ENCODE measurements at places on chromosomes 4 and X. TPM values are rescaled to one million over a fixed set of nuclear protein-coding genes. Genes with fewer than 3 reads are reported as not detected.
A peak's percentile ranks its signal among the peaks of the same experiment; 100 is the strongest.

DNA sequence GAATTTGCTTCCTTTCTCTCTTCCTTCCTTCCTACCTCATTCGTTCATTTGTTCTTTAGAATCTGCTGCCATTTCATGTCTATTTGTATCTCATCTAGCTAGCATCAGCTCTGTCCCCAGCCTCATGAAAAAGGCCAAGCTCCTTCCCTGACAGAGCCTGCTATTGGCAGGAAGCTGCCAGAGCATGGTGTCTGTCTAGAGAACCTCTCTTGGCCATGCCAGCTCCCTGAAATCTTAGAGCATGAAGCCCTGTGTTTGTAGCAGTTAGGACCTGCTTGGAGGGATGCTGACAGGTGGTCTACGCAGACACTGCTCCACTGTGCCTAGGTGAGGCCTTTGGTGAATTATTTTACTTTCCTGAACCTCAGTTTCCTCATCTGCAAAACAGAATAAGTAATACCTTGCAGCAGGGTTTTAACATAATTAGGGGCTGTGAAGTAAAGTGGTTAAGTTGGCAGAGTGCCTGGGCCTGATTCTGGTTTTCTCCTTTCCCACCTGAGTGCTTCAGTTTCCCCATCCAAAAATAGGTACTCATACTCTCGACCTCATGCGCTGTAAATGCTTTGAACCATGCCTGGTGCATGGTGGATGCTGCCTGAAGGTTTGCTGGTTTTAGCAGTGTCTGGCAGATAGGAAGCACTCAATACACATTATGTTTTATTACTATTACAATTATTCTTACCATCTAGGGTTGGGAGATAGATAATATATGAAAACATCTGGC is 4.7 kb downstream of the PTTG2 start:
- no peak for DNase-seq

DNA sequence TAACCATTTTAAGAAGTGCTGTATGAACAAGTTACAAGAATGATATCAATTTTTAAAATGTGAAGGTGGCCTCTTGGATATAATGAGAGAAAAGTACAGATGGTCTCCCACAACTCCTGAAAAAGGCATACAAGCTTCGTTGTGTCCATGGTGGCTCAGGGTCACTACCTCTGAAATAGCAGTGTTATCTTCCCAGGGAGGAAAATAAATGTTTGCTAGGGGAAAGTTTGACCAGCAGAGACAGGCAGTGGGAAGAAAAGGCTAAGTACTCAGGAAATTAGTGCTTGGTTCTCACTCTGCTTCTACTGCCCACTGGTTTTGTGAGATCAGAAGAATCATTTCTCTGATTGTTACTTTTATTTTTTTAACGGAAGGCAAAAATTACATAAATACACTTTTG is 39.4 kb downstream of the PPP1R2C start:
- no peak for DNase-seq

Gene NCAPG
- polyA plus RNA-seq: 19.7 TPM

GRCh38 chr4:16225167-16225862 is 956 bp downstream of the TAPT1 start:
- DNase-seq: peak; percentile 34

Gene EFHC2
- 0.18 TPM for polyA plus RNA-seq

GRCh38 chr4:62835631-62836030 is 1573.6 kb downstream of the TECRL start:
- no peak for DNase-seq

Gene HPGDS
- polyA plus RNA-seq: 8.7 TPM

Gene SHISA3
- polyA plus RNA-seq: 7.9 TPM

Gene CXCL8
- polyA plus RNA-seq: 11.9 TPM

GRCh38 chrX:115449742-115450141 is 111.2 kb upstream of the PLS3 start:
- DNase-seq: peak; percentile 34

GRCh38 chrX:46634577-46634976 is 61.0 kb downstream of the CHST7 start:
- no peak for DNase-seq

Gene CSAG3
- not detected for polyA plus RNA-seq

Gene TMEM150C
- polyA plus RNA-seq: 2.1 TPM

Gene GYG2
- 2.3 TPM for polyA plus RNA-seq

DNA sequence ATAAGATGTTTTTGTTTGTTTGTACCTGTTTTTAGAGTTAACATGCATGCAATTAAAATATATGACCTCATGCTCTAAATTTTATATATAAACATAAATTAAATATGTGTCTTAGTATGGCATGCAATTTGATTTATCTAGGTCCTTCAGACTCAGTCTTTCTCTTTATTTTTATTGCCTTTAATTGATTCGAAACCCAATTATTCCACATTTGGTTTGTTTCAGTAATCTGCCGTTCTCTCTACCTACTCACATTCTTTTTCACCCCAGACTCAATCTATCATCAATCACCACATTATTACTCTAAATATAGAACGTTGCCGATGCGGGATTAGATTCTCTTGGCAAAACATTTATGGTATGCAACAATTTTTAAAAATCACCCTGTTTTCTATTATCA is 1492.8 kb downstream of the RAPGEF2 start:
- DNase-seq: no peak

Gene PRR32
- polyA plus RNA-seq: 155 TPM

- DNase-seq: no peak
Observed at GRCh38 chr4:155694100-155694785, 27.6 kb downstream of the GUCY1A1 start.

Gene TAF7L
- 0.14 TPM for polyA plus RNA-seq

Gene STAP1
- polyA plus RNA-seq: 0.40 TPM

DNA sequence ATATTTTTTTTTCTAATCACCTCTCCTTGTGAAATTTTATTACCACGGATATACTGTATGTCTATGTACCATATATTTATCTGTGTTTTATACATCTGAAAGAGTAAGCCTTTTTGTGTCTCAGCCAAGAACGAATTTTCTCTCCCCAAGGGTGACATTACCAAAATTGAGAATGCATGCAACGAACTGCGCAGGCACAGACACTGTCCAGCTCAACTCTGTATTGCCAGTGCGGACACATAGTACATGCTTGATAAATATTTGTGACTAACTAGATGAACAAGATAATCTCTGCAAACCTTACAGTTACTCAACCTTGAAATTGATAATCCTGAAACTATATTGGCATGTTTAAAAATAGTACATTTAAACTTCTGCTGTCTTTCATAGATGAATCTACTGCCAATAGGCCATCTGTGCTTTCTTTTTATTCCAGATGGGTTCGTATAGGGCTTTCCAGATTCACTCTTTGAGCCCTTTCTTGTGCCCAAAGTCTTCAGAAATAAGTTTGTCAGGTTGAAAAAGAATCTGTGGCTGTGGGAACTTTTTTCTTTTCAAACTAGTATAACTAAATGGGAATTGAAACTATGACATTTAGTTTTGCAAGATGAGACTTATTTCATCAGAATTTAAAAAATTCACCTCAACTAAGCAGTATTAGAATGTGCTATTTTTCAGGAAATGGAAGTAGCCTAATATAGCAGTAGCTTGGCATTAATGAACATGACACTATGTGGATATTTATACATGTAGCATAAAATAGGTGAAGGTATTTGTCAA is 38.9 kb downstream of the DTHD1 start:
- peak; percentile 30 for DNase-seq

- DNase-seq: peak; percentile 75
Observed at GRCh38 chr4:16083241-16084191, at the start of gene PROM1. Gene PROM1, minus strand, starts transcription at chr4:16084023. Its CDS starts 8,117 bp downstream, at chr4:16075906.

GRCh38 chrX:40581336-40581920 is 658 bp downstream of the ATP6AP2 start:
- DNase-seq: no peak

Gene LPAR4
- 35.4 TPM for polyA plus RNA-seq

DNA sequence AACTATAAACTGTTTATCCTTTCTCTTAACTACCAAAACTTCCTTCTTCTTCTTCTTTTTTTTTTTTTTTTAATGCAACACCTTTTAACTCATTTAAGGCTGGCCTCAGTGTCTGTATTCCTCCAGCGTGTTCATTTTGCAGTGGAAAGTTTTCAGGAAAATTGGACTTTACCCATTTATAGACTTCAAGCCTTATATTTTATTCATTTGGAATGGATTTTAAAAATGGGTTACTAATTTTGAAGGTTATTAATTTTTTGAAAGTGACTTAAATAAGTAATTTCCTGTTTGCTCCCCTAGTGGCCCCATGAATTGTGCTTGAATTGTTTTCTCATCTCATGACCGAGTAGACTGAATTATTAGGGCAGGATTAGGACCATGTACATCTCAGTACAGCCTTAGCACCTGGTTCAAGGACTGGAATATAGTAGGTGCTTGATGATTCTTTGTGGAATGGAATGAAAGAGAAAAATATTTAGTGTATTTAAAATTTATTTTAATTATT is 282.7 kb downstream of the ANKRD50 start:
- no peak for DNase-seq

Gene PASD1
- polyA plus RNA-seq: not detected

Gene POU3F4
- not detected for polyA plus RNA-seq

Gene FAM156B
- polyA plus RNA-seq: 16.5 TPM

- no peak for DNase-seq
Observed at GRCh38 chr4:184356366-184356765, 118.0 kb downstream of the IRF2 start.

Gene POU4F2
- not detected for polyA plus RNA-seq

Gene LRRC66
- 0.82 TPM for polyA plus RNA-seq

Gene HSFX1
- 2.0 TPM for polyA plus RNA-seq

DNA sequence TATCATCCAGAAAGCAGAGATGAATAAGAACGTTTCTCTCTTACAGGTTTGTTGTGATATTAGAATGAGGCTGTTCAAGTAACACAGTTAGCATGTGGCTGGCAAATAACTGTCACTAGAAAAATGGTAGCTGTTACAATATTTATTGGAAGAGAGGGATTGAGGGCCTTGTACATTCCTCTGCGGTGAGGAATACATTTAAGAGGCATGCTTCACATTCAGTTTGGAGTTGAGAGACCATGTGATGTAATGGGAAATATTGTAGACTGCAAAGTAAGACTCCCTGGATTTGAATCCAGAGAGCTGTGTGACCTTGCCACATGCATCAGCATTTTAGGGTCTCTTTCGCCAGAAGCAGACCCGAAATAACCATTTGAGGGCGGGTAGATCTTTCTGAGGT is 104.8 kb upstream of the KIT start:
- no peak for DNase-seq

GRCh38 chr4:184722798-184723197 is 11.1 kb downstream of the CENPU start:
- DNase-seq: no peak

Gene ZCCHC13
- polyA plus RNA-seq: not detected

DNA sequence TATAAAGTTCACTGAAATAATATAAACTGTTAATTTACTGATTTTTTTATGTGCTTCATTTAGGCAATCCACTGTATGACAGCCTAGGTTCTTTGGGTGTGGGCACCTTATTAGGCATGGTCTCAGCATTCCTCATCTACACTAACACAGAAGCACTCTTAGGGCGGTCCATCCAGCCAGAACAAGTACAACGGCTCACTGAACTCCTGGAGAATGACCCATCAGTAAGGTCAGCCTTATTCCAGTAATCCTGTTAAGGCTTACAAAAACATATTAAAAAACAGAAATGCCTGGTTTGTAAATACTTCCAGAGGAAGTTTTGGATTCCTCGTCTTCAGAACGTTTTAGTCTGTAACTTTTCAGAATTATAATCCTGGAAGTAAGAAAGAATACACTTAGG is 80.1 kb downstream of the SLC30A9 start:
- no peak for DNase-seq

Gene FANCB
- 2.8 TPM for polyA plus RNA-seq

- no peak for DNase-seq
Observed at GRCh38 chr4:114132830-114133229, 153.4 kb upstream of the ARSJ start.

- DNase-seq: no peak
Observed at GRCh38 chr4:108210989-108211835, 42.5 kb upstream of the LEF1 start.

GRCh38 chr4:74661427-74662201 is 132.7 kb downstream of the BTC start:
- DNase-seq: no peak

GRCh38 chrX:36218801-36219200 is 299.3 kb downstream of the CFAP47 start:
- no peak for DNase-seq

DNA sequence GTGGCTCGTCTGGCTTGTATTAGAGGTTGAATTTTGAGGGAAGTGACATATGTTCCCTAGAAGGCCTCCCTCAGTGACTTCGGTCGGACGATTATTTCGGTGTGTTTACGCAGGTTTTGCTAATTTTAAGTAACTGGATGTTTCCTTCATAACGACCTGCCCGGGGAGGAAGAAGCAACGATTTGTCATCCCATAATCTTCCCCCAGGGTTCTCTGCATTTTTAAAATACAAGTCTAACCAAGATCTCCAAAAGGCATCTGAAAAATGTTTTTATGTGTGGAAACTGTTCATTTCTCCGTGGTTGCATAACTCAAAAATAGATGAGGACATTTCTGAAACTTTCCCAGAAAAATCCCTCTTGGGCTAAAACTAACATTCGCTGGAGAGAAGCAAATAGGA is 195.4 kb downstream of the SHOX start:
- DNase-seq: peak; percentile 79

DNA sequence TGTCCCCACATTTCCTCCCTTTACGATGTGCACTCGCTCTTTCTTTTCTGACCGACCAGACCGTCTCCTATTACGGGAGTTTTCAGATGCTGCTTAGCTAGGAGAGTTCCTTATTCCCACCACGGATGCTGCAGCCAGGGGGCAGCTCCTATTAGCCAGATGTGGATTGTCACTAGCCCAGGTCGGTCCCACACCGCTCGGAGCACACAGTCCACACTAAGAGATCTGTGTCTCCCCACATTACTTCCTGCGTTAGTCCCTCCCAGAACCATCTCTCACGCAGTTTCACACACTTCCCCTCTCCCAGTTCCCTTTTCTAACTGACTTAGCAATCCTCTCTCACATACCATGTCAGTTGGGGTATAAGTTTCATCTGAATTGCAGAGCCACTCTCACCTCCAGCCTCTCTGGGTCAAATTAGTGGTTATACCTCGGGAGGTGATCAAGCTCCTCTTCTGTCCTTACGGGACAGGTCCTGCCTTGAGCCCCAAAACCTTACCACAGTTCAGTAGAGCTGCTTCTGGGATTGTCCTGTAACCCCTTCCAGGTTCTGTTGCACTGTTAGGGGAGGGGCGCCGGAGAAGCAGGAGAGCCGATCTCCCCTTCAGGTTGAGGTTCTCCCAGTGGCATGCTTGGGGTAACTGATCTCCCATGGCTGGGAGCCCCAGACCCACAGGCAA is 28.2 kb downstream of the SULT1E1 start:
- DNase-seq: no peak
